ENCODE measurements at places on chromosomes 4 and X.

DNA sequence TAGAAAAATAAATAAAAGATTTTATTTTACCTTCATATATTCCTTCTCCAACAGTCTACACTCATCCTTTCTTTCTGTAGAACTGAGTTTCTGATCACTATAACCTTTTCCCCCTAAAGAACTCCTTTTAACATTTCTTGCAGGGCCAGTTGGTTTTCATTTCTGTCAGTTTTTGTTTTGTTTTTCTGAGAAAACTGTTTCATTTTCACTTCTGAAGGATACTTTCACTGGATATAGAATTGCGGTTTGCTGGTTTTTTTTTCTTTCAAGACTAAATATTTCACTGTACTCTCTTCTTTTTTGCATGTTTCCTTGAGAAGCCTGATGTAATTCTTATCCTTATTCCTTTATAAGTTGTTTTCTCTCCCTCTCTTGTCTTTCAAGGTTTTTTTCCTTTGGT lies 90.4 kb upstream of the EOLA2 start:
- DNase-seq: no peak

GRCh38 chrX:10095698-10096432 lies 60.9 kb upstream of the CLCN4 start:
- no peak for DNase-seq

- no peak for DNase-seq
These were observed 324.4 kb downstream of the FAT4 start for GRCh38 chr4:125639182-125639621.

- DNase-seq: no peak
These were observed 209.9 kb upstream of the HCCS start for GRCh38 chrX:10901290-10901633.

DNA sequence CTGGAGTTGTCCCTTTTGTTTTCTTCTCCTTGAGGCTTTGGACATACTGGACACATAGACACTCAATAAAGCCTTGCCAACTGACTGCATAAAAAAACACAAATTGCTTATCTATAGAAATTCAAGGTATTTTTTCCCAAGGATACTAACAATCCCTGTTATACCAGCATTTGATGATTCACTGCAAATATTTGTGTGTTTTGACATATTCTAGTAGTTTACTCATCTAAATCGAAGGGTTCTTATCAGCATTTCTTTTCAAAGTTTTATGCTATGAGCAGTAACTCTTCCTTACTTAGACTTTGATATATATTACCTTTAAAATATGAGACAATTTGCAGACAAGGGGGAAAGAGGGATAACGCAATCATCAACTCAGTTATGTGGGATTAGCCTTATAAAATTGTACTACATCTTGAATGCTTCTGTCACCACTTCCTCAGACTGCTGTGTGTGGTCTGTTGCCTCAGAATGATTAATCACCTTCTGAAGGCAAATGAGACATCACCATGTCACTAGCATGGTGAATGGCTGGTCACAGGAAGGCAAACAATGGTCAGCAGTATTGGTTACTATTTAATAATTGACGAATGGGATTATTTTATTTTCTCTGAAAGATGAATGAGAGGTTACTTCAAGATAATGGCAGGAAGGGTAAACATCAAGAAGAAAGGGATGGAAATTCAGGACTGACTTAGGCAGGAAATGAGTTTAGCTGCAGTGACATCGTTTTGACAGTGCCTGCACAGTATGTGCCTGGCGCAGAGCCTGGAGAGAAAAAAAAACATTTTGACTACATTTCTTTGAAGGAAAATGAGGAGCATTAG lies 544.3 kb upstream of the CNKSR2 start:
- DNase-seq: no peak

- no peak for DNase-seq
These were observed 30.4 kb downstream of the SH3TC1 start for GRCh38 chr4:8229331-8229975.

DNA sequence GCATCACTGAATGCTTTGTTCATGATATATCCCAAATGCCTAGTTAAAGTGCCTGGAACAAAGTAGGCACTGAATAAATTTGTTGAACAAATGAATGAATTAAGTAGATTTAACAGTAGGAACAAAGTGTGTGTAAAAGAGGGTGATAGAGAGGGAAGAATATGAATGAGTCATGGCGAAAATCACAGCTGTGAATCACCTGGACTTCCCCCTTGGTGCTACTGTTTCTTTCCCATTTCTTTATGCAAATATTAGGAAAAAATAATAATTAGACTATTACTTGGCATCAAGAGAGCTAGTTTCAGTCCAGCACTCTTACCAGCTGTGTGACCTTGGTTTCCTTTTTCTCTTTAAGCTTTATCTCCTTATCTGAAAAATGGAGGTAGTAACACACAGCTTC lies 9.2 kb downstream of the SPIN3 start:
- no peak for DNase-seq

DNA sequence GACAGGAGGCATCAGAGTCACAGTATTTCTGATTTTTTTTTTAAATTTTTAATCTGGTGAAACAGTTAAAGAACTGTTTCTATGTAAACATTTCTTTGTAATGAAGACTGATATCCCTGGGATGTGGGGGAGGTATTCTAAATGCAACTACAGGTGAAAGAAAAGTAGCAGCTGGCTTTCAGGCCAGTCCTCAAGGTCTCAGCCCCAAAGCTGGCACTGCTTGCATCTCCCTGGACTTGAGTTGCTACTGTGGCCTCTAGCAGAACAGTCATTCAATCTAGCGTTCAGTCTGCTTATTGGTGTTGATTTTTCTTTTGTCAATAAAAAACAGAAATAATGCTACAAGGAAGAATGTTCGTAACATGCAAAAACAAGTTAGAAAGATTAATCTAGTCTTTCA lies 4.9 kb downstream of the MBNL3 start:
- DNase-seq: no peak

DNA sequence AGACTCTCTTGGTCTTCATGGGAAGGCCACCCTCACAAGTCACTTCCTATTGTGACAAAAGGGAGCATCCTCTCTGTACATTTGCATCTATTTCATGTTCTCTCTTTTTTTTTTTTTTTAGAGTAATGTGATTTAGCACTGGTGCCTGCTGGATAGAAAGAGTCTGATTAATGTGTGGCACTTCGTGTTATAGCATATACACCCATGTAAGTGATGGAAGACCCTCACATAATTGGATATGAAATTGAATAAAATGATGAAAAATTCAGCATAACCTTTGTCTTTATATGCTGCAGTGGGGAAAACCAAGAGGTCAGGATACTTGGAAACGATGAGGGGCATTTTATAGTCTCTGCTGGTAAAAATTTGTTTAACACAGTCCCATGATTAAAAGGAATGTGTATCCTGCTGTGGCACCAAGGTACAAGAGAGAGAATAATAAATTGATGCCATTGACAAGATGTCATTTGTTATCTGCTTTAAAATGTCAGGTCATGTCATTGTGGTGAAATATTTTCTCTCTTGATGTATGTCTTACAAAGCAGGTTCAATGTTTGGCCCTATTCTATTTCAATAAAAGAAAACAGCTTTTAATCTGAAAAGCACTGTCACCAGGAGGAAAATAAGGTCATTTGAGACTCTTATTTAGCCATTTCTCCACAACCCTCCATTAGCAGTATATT lies 1115.4 kb downstream of the STPG2 start:
- DNase-seq: no peak

DNA sequence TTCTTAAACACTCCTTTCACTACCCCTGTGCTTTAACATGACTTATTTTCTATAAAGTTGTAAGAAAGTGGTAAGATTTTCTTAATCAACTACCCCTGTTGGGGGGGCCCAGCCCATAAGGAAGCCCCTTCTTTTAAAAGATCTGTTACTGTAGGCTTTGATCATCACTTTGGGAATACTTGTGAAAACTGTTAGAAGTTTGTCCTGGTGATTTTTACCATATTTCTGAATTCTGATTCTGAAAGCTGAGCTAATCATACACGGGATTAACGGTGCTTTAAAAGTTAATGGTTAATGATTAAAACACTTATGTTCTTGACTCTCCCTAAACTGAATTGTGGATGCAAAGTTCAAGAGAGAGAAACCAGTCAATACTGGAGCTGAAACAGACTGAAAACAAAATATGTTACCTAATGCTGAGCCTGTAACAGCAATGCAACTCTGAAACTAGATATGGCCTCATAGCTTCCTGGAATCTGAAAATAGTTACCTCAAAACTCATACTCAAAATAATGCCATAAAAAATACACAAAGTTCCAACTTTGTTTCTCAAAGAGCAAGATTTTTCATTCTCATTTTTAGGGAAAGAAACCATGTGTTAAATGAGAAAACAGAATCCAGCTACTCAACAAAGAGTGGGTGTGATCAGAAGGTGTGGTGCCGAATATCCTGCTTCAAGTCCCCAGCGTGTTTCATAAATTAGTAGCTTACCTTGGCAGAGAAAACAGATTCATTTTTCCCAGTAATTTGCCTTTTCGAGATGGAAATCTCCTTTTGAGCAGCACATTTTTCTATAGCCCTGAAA lies 31.6 kb downstream of the ADH7 start:
- no peak for DNase-seq
